ACHN (cell line): ENCODE measurements at places on chromosomes 1 and 21.

DNA sequence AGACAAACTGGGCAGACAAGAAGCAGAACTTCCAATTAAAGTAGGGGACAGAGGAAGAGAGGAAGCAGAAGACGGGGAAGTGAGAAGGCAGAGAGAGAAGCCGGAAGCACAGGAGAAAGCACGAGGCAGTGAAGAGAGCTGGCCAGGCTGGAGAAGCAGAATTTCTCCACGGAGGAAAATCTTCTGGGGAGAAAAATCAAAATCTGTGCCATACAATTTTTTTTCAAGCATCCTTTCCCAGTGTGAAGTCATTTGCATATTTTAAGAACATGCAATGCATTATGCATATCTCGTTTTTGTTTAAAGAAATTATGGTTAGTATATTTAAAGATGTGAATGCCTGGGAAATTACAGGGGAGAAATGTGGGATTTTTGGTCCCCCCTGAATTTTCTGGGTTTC is 7.3 kb upstream of the CAMK2N1 start:
- no peak for DNase-seq

DNA sequence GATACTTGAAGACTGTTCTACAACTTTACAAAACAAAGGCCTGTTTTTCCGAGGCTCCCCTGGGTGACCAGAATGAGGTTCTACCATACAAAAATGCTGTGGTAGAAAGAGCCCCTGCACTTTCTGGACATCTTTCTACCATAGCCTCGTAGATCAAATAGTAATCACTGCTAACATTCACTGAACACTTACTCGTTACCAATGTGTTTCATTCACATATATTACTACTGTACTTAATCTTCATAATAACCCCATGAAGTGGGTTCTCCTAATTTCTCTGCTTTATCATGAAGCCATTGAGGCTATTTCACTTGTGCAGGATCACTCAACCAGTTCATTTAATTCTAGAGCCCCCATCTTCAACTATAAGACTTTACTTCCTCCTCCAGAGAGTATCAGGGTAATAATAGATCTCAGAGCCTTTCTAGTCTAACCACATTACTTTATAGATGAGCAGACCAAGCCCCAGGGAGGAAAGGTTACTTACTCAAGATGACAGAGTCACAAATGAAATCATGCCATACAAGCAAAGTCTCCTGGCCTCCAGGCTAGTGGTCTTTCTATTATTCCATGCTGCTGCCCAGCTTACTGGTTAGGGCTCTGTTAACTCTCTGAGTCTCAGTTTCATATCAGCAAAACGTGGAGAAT is 46.7 kb upstream of the OSBPL9 start:
- no peak for DNase-seq

DNA sequence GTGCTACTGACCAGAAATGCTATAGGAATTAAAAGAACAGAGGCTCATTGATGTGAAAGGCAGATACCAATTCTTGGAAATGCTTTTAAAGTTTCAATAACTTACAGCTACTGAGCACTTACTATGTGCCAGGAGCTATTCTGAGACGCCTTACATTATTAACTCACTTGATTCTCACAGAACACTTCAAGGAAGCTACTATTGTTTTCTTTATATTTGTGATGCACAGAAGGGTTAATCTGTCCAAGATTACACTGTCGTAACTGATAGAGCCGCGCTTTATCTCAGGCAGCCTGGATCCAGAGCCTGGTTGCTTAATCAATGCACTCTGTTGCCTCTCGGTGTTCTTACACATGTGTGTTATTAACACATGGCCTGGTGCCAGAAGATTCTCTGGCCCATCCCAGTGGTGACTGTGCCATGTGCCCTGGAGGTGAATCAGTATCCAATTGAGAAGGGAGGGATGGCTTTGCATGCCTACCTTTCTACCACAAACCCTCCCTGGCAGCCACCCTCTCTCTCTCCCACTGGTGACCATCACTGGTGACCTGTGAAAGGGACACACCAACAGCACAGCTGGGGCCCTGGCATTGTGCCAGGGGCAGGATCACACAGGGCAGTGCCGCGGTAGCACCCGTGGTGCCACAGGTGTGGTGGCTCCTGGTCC is 8.8 kb downstream of the FMO1 start:
- no peak for DNase-seq

GRCh38 chr1:147504801-147505311 is 36.4 kb upstream of the BCL9 start:
- no peak for DNase-seq
